Stomach (tissue), 19 donors: ENCODE measurements at places on chromosomes 6 and 20. TPM values are rescaled to one million over a fixed set of nuclear protein-coding genes. Genes with fewer than 3 reads are reported as not detected.

- peaks cover 75% of the 10 kb centered on the region for H3K36me3 ChIP-seq
- H3K27ac ChIP-seq, result no peak overlapping the region
- DNase-seq, result peak; percentile 83
- H3K4me3 ChIP-seq, result no peak overlapping the region
Observed at GRCh38 chr20:13800728-13801134, 15.9 kb downstream of the NDUFAF5 start.

- H3K36me3 ChIP-seq, result no peaks in the 10 kb centered on the region
- no peak overlapping the region for H3K4me3 ChIP-seq
- H3K27me3 ChIP-seq, result no peaks in the 10 kb centered on the region
- peak; percentile 20 for DNase-seq
- H3K4me1 ChIP-seq, result no peaks in the 10 kb centered on the region
- no peak overlapping the region for H3K27ac ChIP-seq
Observed at GRCh38 chr20:19327401-19327800, 115.0 kb downstream of the SLC24A3 start.

DNA sequence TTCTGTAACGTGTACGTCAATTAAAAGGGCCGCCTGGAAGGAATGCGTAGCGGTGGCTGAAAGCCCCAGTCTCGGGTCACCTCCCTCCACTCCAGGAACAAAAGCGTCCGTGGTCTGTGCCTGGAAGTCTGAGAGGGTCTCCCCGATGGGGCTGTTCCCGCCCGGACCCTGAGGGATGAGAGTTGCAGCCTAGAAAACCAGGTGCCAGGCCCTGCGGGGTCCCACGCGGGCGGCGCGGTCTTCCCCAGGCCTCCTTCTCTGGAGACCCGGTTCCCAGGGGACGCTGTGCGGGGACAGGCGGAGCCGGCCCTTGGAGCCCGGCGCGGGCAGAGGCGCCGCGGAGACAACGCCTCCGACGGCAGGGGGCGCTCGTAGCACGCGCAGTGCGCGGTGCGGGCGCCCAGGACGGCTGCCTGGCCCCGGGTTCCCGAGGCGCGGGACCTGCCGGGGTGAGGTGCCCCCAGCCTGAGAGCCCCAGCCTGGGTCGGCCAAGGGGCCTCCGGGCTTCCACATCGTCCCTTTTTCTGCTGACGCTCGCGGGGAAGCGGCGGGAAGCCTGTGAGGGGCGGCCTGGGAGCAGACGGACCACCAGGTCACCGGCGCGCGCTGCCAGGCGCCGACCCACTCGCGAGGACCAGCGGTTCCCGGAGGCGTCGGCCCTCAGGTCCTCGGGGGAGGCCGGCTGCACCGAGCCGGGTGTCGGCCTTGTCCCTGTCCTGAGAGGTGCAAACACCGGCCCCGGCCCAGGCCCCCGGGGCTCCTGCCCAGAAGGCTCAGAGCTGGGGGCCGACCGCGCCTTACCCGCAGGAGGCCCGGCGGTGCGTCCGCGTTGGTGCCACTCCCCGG lies 5.3 kb upstream of the FOXC1 start:
- H3K27me3 ChIP-seq, result peaks cover 100% of the 10 kb centered on the region
- H3K4me1 ChIP-seq, result peaks cover 54% of the 10 kb centered on the region
- peak; percentile 87 for DNase-seq
- H3K4me3 ChIP-seq, result peak overlapping the region; percentile 53

DNA sequence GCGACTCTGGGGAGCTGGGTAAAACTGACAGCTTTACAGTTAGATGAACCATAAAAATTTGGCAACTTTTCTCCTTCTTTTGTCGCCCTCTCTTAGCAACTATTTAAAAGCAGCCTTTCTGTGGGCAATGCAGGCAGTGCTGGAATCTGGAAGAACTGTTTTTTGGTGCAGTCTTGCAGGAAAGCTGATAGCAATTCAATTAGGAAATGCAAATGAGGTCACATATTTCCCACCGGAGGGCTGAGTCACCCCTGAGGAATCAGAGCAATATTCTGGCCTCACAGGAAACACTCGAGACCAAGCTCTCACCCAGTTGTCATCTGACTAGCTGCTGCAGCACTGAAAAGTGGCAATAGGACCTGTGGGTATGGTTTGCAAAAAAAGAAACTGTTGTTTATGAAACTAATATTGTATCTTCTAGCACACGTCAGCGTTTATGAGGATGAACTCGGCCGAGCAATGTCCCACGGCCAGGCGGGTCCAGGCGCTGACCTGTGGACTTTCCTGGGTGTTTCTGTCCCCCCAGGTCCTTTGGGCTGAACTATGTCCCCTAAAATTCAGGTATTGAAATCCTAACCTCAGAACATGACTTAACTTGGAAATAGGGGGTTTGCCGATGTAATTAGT lies 312.3 kb downstream of the TAF4 start:
- H3K27me3 ChIP-seq, result peaks cover 20% of the 10 kb centered on the region
- H3K4me3 ChIP-seq, result no peak overlapping the region
- no peak for DNase-seq
- no peaks in the 10 kb centered on the region for H3K36me3 ChIP-seq
- no peaks in the 10 kb centered on the region for H3K4me1 ChIP-seq

GRCh38 chr6:110419028-110419739 lies 3.8 kb upstream of the DDO start:
- no peaks in the 10 kb centered on the region for H3K36me3 ChIP-seq
- H3K4me3 ChIP-seq, result no peak overlapping the region
- H3K27ac ChIP-seq, result no peak overlapping the region

DNA sequence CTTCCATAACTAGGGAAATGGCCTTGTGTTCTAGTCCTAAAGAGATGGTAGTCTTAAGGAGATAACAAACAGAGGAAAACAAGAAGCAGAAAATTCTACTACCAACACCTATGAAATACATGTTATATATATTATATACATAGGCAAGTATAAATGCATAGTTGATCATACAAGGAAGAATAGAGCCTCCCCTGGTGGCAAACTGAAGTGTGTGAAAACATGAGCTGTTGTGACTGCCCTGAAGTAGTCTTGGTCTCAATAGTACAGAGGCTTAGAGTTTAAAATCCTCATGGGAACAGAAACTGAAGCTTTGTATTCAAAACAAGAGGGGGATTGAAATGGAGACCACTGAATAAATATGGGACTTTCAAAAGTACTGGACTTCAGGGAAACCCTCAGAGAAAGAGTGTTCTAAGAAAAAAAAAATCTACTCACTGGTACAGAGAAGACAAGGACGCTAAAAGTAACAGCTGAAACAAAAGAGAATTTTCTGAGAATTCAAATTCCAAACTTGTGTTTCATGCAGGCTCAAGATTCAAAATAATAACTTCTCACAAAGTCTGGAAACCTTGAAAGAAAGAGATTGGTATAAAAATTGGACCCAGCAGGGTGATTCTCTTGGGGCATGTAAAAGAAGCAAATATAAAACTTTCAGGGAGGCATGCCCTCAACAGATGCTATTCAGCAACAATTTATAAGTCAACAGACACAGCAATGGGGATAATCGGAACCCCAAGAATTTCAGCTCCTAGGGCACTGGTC lies 59.7 kb upstream of the SAMD3 start:
- DNase-seq, result peak; percentile 51
- H3K36me3 ChIP-seq, result no peaks in the 10 kb centered on the region
- H3K27ac ChIP-seq, result no peak overlapping the region
- no peaks in the 10 kb centered on the region for H3K27me3 ChIP-seq
- H3K4me1 ChIP-seq, result no peaks in the 10 kb centered on the region

DNA sequence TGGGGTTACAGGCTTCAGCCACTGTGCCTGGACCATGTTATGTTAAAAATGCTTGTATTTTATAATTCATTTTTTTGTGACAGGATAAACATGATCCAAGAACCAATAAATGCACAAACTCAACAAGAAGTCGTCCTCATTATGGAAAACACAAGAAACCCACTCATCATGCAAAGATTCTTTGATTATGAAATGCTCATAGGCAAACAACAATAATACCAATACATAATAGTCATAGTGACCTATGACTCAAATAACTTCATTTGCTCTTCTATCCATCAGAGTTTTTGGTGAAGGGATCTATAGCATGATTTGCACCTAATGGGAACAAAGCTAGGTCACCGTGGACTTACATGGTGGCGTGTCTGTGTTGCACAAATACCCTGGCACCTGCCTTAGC lies 217.1 kb upstream of the THEMIS start:
- no peak overlapping the region for H3K4me3 ChIP-seq
- peaks cover 30% of the 10 kb centered on the region for H3K4me1 ChIP-seq
- no peaks in the 10 kb centered on the region for H3K27me3 ChIP-seq
- no peaks in the 10 kb centered on the region for H3K36me3 ChIP-seq

DNA sequence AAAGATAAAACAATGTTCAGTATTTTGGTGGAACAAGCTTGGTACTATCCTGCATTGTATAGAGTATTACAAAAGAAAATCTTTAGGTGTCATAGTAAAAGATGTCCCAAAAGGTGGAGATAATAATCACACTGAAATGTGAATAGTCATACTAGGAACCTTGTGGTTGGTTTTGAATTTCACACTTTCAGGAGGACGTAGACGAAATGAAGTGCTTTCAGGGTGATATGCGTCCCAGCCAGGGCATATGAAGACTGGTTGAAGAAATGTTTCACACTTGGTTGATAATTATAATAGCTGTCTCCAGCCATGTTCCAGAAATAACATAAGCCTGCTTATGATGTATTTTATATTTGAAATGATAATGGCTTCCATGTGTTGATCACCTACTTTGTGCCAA lies 60.4 kb downstream of the SCAND1 start:
- peaks cover 16% of the 10 kb centered on the region for H3K36me3 ChIP-seq
- H3K4me1 ChIP-seq, result no peaks in the 10 kb centered on the region
- H3K27me3 ChIP-seq, result no peaks in the 10 kb centered on the region
- no peak overlapping the region for H3K4me3 ChIP-seq

DNA sequence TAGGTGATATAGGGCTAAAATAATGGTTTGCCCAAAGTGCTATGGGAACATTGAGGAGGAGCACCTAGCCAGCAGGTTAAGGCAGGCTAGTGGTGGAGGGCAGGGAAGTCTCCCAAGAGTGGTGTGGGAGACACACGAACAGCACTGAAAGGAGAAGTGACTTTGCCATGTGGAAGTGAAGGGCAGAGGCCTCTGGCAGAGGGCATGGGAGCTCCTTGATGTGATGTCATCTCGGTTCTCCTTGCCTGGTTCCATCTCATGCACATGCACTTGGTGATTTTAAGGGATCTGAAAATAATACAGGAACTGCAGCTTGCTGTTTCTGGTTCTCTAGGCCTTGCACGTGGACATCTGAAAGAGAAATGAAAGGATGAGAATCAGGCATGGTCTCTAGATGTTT lies 4.7 kb upstream of the MAP3K4 start:
- H3K4me1 ChIP-seq, result peaks cover 5% of the 10 kb centered on the region
- no peaks in the 10 kb centered on the region for H3K36me3 ChIP-seq
- H3K27ac ChIP-seq, result no peak overlapping the region
- no peak for DNase-seq

- H3K4me1 ChIP-seq, result peaks cover 19% of the 10 kb centered on the region
- H3K36me3 ChIP-seq, result no peaks in the 10 kb centered on the region
- no peaks in the 10 kb centered on the region for H3K27me3 ChIP-seq
- no peak for DNase-seq
Observed at GRCh38 chr20:41293269-41294037, 24.1 kb downstream of the ZHX3 start.

DNA sequence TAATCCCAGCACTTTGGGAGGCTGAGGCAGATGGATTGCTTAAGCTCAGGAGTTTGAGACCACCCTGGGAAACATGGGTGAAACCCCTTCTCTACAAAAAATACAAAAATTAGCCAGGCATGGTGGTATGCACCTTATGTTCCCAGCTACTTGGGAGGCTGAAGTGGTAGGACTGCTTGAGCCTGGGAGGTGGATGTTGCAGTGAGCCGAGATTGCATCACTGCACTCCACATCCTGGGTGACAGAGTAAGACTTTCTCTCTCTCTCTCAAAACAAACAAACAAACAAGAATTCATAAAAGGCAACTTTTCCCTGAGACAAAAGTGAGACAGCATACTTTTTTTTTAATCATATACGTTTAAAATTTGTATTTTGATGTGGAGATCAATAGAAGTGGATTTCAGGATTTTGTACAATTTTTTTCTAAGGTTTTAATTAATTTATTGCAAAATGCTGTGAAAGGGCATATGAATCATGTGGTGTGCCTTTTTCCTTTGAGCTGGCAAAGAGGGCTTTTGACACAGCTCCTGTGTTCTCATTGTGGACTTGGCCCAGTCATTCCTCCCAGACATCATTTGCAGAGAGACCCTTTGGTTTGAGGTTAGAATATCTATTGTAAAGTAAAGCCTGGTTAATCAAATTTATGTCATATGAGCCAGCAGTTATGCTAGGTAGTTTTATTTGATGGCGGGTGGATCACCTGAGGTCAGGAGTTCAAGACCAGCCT lies 77.1 kb downstream of the TULP4 start:
- no peak for DNase-seq
- no peak overlapping the region for H3K4me3 ChIP-seq
- no peak overlapping the region for H3K27ac ChIP-seq
- H3K4me1 ChIP-seq, result peaks cover 2% of the 10 kb centered on the region
- H3K36me3 ChIP-seq, result no peaks in the 10 kb centered on the region

- no peak overlapping the region for H3K27ac ChIP-seq
- DNase-seq, result no peak
- H3K4me3 ChIP-seq, result no peak overlapping the region
- H3K27me3 ChIP-seq, result no peaks in the 10 kb centered on the region
- H3K4me1 ChIP-seq, result no peaks in the 10 kb centered on the region
- H3K36me3 ChIP-seq, result no peaks in the 10 kb centered on the region
Observed at GRCh38 chr20:7806831-7807230, 133.4 kb downstream of the HAO1 start.

DNA sequence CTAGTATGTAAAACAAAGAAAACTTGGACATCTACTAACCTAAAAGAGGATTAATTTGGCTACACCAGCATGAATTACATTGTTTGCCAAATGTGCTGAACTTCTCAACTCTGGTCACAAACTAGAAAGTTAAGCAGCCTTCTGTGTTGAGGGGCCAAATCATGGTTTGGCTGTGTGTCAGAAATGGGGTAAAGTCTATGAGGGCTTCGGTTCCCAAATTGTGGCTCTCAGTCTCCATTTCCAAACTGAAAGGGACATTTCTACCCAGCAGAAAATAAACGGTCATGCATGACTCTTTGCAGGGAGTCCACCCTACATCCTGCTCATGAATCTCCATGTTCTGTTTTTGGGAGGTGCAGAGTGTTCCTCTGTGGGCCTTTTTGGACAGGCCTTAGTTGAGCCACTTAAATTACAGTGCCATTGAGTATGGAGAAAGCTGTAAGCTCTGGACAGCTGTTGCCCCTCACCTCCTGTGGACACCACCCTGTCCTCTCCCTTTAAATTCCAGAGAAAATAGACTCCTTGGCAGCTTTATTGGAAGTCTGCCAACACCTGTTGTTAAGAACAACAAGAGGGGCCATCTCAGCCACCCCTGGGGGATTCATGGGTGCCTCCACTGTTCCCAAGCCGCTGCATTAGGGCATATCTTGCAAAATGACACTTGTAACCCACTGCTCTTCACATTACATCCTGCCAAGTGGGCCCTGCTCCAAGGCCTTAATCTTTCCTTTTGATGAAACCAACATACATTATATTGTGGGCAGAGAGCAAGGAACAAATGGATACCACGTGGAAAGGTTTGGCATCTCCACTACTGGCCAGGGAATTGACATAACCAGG lies 27.5 kb upstream of the SNRPC start:
- no peaks in the 10 kb centered on the region for H3K4me1 ChIP-seq
- DNase-seq, result no peak
- no peak overlapping the region for H3K27ac ChIP-seq
- H3K4me3 ChIP-seq, result no peak overlapping the region
- no peaks in the 10 kb centered on the region for H3K27me3 ChIP-seq

GRCh38 chr20:43066125-43066524 lies 123.6 kb downstream of the PTPRT start:
- no peaks in the 10 kb centered on the region for H3K36me3 ChIP-seq
- no peaks in the 10 kb centered on the region for H3K27me3 ChIP-seq
- no peak overlapping the region for H3K27ac ChIP-seq
- no peak overlapping the region for H3K4me3 ChIP-seq

The MYB gene
- total RNA-seq, result not detected

The FLRT3 gene
- total RNA-seq, result 38.2 TPM

The ZNF322 gene
- 16.3 TPM for total RNA-seq
